Peyer's patch (tissue), 4 donors: ENCODE measurements at places on chromosomes 5 and 9.

DNA sequence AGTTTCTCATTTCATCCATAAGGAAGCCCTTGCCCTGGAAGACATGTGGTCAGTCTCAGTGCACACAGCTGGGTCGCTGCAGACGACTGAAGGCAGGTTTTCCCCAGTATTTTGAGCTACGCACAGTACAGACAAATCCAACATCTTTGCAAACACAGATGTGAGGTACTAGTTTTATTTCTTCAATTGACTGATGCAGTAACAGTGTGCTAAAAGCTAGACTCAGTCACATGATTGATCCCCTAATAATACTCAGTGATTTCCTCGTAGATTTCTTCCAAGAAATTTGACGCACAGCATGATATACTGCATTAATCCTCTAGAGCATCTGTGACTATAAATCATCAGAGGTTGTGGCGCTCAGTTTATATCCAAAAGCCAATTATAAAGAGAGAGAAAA is 346.1 kb downstream of the DIRAS2 start:
- DNase-seq = no peak

- no peak for DNase-seq
Observed at GRCh38 chr5:143142596-143143435, 260.7 kb downstream of the NR3C1 start.

DNA sequence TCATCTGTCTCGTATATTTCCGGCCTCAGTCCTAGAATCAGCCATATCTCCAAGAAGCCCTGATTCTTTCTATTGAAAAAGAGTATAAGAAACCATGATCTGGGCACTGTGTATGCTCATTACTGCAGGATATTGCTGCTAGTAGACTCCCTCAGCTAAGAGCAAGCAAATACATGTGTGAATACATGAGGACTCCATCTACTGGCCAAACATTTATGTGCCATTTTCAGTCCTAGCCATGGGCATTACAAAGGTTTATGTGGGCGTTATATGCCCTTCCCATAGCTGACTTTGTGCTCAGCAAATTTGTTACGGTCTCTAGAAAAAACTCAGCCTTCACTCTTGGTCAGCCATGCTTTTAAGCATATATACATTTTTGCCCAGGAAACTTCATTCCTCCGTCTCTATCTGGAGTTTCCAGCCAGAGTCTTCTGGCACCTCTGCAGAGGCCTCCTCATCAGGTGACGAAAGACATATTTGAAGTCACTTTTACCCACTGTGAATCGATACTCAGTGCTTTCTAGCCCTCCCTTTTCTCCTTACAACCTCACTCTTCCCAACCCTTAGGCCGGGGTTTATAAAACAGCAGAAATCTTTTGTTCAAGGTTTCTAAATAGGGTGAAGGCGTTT is 1495.6 kb upstream of the CDH6 start:
- no peak for DNase-seq

GRCh38 chr9:72527801-72528195 is 6.4 kb downstream of the TMC1 start:
- no peak for DNase-seq

GRCh38 chr5:26802944-26803343 is 235.4 kb downstream of the CDH9 start:
- DNase-seq = no peak

GRCh38 chr9:106961623-106962022 is 98.7 kb downstream of the ZNF462 start:
- no peak for DNase-seq

GRCh38 chr9:106992186-106992585 is 129.2 kb downstream of the ZNF462 start:
- no peak for DNase-seq

GRCh38 chr5:172559004-172559932 is 81.8 kb upstream of the NEURL1B start:
- no peak for DNase-seq

GRCh38 chr5:27472000-27472763 is 433.8 kb upstream of the CDH9 start:
- no peak for DNase-seq

DNA sequence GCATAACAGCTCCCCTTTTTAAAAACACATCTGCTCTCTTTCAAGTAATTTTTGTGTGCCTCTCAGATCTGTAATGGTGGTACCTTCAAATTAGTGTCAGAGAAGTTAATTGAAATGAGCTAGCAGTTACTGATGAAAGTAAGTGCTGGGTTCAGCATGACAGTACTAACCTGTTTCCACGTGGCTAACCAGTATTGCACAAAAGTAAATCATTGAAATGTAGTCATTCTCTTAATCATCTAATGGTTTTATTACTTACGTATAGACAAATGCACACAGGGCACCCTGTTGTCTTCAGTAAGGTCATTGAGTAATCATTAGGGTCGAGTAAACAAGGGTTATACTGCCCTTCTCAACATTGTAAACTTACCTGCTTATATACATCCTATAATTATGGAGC is 157.8 kb upstream of the PRR16 start:
- no peak for DNase-seq

- no peak for DNase-seq
Observed at GRCh38 chr5:17720071-17720470, 85.8 kb downstream of the TAF11L14 start.

DNA sequence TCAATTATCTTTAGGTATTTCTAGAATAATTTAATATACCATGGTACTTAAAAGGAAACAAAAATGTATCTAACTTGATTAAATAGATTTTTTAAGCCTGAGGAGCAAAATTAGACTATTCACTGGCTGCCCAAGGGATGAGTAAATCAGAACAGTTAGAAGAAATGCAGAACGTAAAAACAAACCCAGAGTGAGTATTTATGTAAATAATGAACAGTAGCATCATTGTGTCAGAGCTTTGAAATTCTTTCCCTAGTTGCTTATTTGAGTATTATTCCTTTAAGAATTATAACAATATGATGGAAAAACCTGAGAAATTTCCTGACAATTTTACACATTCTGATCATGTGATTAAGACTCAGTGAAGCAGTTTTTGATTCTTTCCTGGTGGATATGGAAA is 200.9 kb downstream of the GDNF start:
- no peak for DNase-seq

DNA sequence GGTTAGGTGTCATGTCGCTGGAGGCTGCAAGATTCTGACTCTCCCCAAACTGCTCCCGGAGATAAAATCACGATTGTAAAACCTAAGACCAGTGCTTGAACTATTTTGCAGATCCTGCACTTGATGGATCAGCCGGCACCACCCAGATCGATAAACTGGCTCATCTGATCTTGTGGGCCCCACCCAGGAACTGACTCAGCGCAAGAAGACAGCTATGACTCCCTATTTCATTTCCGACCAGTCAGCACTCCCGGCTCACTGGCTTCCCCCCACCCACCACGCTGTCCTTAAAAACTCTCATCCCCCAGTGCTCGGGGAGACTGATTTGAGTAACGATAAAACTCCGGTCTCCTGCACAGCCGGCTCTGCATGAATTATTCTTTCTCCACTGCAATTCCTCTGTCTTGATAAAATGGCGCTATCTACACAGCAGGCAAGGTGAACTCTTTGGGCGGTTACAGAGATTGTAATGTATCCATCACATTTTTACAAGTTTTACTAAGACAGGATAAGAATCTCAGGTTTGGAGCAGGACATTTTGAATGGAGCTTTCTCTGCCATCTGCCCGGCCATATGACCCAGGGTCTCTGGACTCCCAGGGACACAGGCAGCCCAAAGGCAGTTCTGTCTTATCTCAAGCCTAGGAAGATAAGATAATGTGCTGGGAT is 10.6 kb upstream of the PPP1R26 start:
- no peak for DNase-seq

DNA sequence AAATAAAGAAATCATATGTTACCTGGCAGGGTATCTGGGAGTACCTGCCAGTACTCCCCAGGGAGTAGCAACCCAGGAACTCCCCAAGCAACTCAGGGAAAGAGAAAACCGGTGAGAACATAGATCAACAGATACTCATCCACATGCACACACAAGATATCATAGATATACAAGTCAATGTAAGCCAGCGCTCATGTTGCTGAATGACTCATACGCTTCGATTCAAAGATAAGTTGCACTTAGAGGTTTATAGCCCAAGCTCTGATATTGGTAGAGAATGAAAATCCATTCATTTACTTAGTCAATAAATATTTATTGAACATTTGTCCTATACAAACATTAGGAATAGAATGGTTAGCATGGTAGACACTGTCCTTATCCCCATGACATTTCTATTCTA is 219.1 kb upstream of the TRPC7 start:
- DNase-seq = no peak

- no peak for DNase-seq
Observed at GRCh38 chr5:81180780-81181460, 52.2 kb upstream of the CKMT2 start.

- no peak for DNase-seq
Observed at GRCh38 chr9:78013934-78014333, 17.7 kb downstream of the GNAQ start.

DNA sequence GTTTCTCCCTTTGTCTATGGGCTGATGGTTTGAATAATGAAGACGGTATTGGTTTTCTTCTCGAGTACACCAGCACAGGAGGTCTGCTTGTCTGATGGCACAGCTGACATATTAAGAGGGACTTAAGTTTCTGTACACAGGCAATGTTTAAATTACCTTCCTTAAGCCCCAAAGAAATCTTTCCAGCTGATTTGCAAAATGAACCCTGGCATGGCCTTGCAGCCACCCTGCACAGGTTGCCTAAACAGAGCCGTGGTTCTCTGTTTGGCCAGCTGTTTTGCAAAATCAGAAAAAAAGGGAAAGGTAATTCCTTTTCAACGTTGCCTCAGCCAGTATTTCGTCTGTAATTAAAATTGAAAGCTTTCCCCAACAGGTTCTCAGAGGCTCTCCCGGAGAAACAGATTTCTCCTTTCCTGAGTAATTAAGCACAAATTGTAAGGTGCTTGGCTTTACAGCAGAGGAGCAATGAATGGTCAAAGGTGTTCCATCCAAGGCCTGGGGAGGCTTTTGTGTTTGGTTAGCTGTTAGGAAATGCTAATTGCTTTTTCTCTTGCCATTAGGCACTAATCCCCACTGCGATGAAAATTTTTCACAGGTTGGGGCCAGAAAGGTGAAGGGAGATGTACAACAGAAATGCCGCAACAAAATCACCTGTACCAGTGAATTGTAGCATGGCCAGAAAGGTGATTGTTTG is 138.9 kb downstream of the RASEF start:
- no peak for DNase-seq

GRCh38 chr5:159106193-159106568 is 6.5 kb upstream of the EBF1 start:
- DNase-seq = no peak

GRCh38 chr9:108612513-108612912 is 243.3 kb downstream of the ACTL7B start:
- no peak for DNase-seq
